ENCODE measurements at places on chromosomes 11 and 22.

DNA sequence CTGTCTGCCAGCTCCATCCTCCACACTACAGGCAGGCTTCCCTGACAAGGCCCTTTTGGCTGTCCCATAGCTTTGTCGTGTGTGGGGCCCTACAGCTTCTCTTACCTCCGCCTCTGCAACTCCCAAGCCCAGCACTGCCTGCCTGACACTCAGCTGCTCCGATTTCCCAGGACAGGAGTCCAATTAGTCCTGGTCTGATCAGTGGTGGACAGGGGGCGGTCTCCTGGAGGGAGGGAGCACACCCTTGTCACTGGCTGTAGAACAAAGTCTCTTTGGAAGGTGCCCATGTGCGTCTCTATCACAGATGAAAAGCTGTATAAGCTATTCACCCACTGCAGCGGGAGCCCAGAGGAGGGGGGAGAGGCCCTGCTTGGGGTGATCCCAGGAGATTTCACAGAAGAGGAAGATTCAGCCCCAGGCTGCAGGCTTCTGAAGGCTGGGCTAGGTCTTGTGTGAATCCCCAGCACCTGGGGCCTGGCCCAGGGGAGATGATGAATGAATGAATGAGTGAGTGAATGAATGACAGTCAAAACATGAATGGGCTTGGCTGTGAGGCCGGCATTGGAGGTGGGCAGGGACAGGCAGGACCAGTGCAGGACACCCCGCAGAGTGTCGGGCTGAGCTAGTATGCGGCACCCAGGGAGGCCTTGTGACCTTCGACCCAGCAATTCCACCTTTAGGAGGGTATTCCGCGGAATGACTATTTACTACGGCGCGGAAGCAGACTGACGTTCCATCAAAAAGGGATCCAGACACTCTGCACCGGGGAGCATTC, 142.4 kb downstream of the CACNA1I start:
- DNase-seq: no peak

DNA sequence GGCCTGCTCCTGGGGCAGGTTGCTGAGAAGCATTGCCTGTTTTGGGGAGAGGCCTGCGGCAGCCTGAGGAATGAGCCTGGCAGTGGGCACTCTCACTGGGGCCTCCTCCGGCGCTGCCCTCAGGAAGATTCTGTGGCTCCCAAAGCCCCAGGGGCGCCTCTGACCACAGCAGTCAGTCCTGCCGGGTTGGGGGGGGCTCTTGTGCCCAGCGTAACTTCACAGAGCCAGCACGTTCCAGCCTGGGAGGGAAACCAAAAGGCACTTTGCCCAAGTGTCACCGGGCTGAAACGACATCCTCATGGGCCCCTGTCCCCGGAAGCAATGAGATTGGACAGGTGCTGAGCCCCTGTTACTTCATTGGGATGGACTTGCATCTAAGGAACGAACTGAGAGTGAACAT, 4.3 kb upstream of the LRP5 start:
- DNase-seq: no peak

- no peak for DNase-seq
Measured at GRCh38 chr22:23773483-23774113, 949 bp downstream of the MMP11 start.

GRCh38 chr22:39634530-39635405, 64.2 kb downstream of the CACNA1I start:
- peak; percentile 33 for DNase-seq

- no peak for DNase-seq
Measured at GRCh38 chr11:74102321-74102720, 68.5 kb downstream of the C2CD3 start.

GRCh38 chr22:46845296-46846149, 83.1 kb downstream of the TBC1D22A start:
- no peak for DNase-seq

DNA sequence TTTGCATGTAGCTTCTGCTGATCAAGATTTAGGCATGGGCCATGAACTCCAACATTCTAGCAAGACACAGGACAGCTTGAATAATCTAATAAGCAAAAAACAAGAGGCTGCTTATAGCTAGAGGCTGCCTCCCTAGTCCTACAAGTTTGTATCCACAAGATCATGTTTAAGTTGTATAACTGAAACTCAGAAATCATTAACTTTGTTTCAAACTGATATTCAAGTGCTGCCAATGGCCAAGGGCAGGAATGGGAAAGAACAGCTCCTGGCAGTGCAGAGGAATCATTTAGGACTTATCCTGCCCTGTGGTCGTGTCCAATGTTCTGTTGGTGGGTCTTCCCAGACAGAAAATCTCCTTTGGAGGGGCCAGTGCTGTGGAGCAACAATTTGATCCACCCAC, 209.6 kb upstream of the DDI1 start:
- DNase-seq: no peak
